ENCODE measurements at places on chromosomes 13 and 19.

DNA sequence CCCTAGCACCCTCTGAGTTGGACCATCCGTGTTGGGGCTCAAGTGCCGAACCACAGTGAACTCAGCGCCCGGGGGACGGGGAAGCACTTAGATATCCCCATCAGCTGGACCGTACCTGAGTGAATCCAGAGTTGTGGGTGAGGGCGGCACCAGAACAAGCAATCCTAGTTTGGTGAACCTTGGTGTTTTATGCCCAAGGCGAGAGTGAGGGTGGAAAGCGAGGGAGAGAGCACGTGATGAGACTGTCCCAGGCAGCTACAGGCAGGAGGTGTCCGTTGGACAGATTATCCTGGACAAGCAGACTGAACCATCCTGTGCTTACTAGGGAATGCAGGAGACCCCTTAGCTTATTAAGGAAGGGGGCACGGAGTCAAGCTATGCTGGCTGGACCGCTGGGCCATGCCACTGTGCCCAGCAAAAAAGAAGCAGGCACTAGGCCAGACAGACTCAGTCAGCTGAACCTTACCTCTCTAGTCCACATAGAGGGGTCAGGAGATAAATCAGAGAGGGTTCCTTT is 596 bp downstream of the GET3 start:
- no peak for DNase-seq

DNA sequence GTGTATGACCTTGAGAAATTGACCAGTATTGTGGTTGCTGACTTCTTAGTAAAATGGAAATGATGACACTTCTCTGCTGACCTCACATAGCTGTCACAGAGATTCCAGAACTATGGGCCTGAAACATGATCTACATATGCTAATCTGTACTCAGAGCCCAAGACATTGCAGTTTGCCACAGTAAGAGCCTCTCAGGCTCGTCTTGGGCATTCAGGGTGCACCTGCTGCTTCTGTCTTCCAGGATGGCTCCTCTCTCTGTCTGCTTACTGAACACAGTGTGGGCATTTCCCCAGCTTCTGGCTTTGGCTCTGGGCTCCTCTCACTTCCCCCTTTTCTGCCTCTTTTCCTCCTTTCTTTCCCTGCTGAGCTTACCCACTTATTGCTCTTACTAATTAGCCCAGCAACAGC is 22.3 kb upstream of the SLC46A3 start:
- DNase-seq = no peak

- DNase-seq = no peak
Measured at GRCh38 chr13:67167420-67167819, 62.7 kb downstream of the PCDH9 start.

DNA sequence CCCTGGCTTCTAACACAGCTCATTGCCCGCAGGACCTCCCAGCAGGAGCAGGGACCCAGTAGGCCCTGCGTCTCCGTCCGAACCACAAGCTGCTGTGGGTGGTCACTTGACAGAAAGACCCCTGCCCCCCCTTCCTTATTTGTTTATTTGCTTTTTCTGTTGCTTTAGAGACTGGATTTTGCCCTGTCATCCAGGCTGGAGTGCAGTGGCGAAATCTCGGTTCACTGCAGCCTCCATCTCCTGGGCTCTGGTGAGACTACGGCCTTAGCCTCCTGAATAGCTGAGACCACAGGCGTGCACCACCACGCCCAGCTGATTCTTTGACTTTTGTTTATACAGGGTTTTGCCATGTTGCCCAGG is 7.6 kb upstream of the PTBP1 start:
- DNase-seq = no peak

GRCh38 chr19:42658076-42658475 is 63.4 kb upstream of the CEACAM8 start:
- no peak for DNase-seq

- no peak for DNase-seq
Measured at GRCh38 chr13:71464686-71465085, 402.3 kb downstream of the DACH1 start.

DNA sequence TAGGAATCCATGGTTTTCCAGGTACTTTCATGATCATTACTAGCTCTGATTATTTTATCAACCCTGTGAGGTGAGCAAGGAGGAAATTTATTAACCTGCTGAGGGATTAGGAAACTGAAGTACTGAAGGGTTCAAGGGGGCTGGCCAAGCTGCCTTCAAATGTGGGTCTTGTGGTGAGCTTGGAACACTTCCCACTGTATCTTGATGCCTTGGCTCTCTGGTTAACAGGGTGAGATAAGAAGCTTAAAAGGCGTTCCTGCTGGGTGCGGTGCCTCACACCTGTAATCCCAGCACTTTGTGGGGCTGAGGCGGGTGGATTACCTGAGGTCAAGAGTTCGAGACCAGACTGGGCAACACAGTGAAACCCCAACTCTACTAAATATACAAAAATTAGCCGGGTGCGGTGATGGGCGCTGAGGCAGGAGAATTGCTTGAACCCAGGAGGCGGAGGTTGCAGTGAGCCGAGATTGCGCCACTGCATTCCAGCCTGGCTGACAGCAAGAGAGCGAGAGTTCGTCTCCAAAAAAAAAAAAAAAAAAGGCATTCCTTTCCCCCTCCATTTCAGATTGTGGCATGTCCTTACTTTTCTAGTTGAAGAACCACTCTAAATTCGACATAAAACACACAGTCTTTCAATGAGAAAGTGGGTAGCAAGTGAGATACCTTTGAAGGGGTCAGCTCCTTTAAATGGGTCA is 70.2 kb downstream of the KLF2 start:
- no peak for DNase-seq

GRCh38 chr19:35332817-35333216 is 3.8 kb downstream of the CD22 start:
- no peak for DNase-seq

DNA sequence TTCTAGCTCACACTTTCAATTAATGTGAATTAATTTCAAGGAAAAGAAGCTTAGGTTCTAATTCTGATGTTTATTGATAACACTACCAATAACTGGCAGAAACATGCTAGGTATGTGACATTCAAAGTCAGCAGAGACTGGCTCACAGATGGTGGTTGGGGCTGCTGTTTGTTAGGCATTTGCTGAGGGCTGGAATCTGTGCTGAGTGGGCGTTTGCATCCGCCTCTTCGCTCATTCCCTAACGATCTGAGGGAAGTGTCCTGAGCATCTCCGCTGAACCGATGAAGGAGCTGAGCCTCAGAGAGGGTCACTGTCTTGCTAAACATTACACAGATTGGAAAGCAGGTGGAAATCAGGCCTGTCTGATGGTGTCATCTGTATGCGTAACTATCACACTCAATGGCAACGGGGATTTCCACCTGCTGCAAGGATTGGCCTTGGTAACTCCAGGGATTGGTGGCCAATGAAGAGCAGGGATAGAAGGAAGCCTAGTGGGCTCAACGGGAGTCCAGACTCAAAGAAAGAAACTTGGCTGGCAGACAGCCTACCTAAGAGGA is 338.9 kb downstream of the TEX29 start:
- DNase-seq = no peak

DNA sequence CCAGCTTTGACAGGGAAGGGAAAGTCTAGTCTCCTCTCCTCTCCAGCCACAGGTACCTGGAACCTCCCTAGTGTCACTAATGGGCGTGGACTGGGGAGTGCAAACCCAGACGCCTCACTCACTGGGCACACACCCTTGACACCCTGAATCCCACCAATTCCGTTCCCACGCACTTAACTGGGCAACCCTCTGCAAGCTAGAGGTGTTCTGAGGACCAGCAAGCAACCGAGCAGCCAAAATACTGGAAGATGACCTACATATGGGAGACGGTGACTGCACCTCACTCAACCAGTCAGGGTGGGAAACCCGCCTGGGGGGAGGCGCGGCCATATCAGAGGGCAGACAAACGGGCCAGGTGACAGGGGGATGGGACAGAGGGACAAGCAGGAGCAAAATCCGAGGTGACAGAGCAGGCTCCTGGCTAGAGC is 991 bp downstream of the ABHD17A start:
- DNase-seq = no peak

GRCh38 chr13:50033725-50034124 is 18.5 kb downstream of the KCNRG start:
- DNase-seq = peak; percentile 23

DNA sequence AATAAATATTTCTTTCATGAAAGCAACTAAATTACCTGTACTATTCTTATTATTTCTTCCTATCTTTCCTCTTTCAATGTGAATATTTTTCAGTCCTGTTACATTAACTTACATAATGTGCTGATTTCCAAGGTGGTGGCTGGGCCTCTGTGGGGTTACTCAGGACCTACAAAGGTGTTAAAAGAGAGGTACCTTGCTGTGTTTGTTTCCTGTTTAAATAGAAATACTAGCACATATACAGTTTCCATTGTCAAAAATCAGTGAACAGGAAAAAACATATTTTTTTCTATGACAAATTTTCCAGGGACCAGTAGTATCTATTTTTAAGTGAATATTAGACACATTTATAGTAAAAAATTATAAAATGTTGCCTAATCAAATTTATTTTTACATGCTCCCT is 8.7 kb upstream of the PCDH9 start:
- no peak for DNase-seq

GRCh38 chr19:41480336-41480735 is 37.4 kb downstream of the ERICH4 start:
- no peak for DNase-seq

- DNase-seq = no peak
Measured at GRCh38 chr19:2070436-2070827, 19.4 kb upstream of the MKNK2 start.

DNA sequence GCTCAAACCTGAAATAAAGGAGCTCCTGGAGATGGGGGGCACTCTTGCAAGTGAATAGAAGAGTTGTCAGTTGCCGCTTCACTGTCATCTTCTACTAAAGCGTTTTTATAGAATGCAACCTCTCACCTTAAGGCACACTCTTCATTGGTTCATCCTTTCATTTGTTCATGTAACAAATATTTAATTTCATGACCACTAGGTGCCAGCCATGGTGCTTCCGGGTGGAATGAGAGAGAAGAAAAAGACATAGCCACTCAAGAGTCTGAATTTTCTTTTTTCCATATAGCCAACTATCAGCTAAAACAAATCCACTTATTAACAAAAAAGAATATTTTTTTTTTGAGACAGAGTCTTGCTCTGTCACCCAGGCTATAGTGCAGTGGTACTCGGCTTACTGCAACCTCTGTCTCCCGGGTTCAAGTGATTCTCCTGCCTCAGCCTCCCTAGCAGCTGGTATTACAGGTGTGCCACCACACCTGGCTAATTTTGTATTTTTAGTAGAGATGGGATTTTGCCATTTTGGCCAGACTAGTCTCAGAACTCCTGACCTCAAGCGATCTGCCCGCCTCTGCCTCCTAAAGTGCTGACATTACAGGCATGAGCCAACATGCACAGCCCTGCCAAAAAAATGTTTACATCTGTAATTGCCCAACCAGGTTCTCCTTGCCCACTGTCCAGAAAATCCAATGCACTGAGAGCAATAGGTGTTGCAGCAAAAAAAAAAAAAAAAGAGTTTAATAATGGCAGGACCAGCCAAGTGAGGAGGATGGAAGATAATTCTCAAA is 22.1 kb upstream of the SACS start:
- DNase-seq = no peak

Data from fibroblast of skin of left biceps (primary cell).